ENCODE measurements at places on chromosomes 11 and 22. TPM values are rescaled to one million over a fixed set of nuclear protein-coding genes. Genes with fewer than 3 reads are reported as not detected.

- H3K4me1 ChIP-seq = no peaks in the 10 kb centered on the region
- H3K4me3 ChIP-seq = no peak overlapping the region
- H3K27ac ChIP-seq = no peak overlapping the region
- no peak for DNase-seq
- no peaks in the 10 kb centered on the region for H3K27me3 ChIP-seq
These were observed 41.3 kb downstream of the POLD3 start for GRCh38 chr11:74633406-74634393.

DNA sequence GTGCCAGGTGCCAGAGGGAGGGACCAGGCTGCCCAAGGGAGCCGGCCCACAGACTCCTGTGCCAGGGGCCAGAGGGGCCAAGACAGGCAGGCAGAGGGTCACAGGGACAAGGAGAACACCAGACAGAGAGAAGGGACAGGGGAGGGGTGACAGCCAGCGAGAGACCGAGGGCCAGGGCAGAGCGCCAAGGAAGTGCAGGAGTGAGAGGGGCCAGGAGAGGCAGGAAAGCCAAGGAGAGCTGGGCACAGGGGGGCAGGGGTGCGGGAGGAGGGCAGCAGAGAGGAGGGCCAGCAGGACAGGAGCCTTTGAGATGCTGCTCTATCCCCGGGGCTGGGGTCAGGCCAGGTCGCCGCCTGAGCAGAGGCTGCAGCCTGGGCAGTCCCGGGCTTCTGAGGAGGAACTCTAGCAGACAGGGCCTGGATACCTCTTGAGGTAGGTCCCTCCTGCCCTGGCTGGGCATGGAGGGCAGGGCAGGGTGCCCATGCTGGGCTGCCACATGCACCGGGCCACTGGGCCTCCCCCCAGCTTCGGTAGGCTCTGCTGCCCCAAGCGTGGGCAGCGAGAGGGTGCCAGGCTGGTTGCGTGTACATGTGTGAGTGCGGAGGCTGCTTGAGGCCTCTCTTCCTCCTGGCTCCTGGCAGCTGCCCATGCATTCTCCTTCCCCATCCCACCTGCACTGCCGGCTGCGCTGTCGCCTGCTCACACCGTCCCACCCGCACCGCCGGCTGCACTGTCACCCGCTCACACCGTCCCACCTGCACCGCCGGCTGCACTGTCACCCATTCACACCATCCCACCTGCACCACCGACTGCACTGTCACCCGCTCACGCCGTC is 12.2 kb downstream of the LSP1 start:
- peaks cover 69% of the 10 kb centered on the region for H3K4me1 ChIP-seq
- H3K4me3 ChIP-seq = peak overlapping the region; percentile 15
- H3K36me3 ChIP-seq = no peaks in the 10 kb centered on the region

GRCh38 chr22:38704654-38705234 is 1.0 kb upstream of the GTPBP1 start:
- no peak for DNase-seq
- peaks cover 5% of the 10 kb centered on the region for H3K36me3 ChIP-seq
- peak overlapping the region; percentile 85 for H3K27ac ChIP-seq
- peaks cover 44% of the 10 kb centered on the region for H3K4me1 ChIP-seq
- H3K27me3 ChIP-seq = no peaks in the 10 kb centered on the region

GRCh38 chr11:97202613-97203292 is 812.9 kb downstream of the JRKL start:
- DNase-seq = no peak
- no peak overlapping the region for H3K27ac ChIP-seq
- no peaks in the 10 kb centered on the region for H3K36me3 ChIP-seq
- H3K4me1 ChIP-seq = no peaks in the 10 kb centered on the region
- H3K4me3 ChIP-seq = no peak overlapping the region

EFCAB6 gene
- 1.7 TPM for total RNA-seq

GRAP2 gene
- 12.3 TPM for total RNA-seq

DNA sequence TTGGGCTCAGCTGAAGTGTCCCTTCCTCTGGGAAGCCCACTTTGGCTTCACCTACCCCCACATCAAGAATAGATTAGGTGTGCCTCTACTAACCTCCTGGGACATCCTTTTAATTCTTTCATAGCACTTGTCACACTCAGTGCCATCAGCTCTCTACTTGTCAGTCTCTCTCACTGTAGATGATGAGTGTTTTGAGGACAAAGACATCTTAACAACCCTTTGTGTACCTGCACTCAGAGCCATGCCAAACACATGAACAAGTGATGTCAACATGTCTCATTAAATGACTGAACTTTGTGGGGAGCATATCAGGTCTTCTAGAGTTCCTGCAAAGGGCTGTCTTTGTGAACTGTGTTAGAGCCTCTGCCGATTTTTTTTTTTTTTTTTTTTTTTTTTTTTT is 87.0 kb upstream of the AMOTL1 start:
- DNase-seq = no peak
- no peak overlapping the region for H3K27ac ChIP-seq
- H3K27me3 ChIP-seq = no peaks in the 10 kb centered on the region
- no peaks in the 10 kb centered on the region for H3K36me3 ChIP-seq
- no peak overlapping the region for H3K4me3 ChIP-seq

- H3K36me3 ChIP-seq = no peaks in the 10 kb centered on the region
- DNase-seq = no peak
- no peaks in the 10 kb centered on the region for H3K4me1 ChIP-seq
- no peak overlapping the region for H3K4me3 ChIP-seq
- H3K27ac ChIP-seq = no peak overlapping the region
These were observed 717.8 kb downstream of the JRKL start for GRCh38 chr11:97107604-97108003.

- H3K4me3 ChIP-seq = no peak overlapping the region
These were observed 198.8 kb downstream of the BARX2 start for GRCh38 chr11:129574431-129574830.

- DNase-seq = no peak
- H3K27ac ChIP-seq = no peak overlapping the region
- no peaks in the 10 kb centered on the region for H3K36me3 ChIP-seq
- H3K4me1 ChIP-seq = peaks cover 10% of the 10 kb centered on the region
- H3K27me3 ChIP-seq = no peaks in the 10 kb centered on the region
These were observed 2.7 kb downstream of the MAJIN start for GRCh38 chr11:64969209-64969608.

DNA sequence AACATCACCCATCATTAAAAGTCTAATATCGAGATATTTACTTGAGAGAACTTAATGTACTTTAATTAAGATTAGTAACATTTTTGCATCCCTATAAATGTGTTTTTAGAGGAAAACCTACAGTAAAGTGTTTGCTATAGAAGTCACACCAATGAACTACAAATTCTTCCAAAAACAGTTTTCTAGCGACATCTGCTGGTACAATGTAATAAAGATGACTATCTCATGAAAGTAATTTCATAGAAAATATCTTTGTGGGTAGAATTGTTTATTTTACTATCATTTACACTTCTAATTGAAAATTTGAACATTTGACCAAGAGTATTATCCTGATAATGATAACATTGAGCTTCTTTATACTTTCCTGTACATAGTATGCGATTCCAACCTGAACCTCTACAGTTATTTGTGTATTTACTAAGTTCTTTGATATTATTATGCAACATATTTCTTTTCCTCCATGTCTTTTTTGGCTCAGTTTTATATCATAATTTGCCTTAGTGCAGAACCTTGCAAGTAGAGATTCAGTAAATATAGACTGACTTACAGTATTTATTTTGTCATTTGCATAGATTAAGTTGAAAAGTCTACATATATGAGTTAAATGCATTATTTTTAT is 252.7 kb downstream of the TMEM135 start:
- no peak for DNase-seq
- H3K27me3 ChIP-seq = no peaks in the 10 kb centered on the region
- H3K4me3 ChIP-seq = no peak overlapping the region
- no peaks in the 10 kb centered on the region for H3K4me1 ChIP-seq

DNA sequence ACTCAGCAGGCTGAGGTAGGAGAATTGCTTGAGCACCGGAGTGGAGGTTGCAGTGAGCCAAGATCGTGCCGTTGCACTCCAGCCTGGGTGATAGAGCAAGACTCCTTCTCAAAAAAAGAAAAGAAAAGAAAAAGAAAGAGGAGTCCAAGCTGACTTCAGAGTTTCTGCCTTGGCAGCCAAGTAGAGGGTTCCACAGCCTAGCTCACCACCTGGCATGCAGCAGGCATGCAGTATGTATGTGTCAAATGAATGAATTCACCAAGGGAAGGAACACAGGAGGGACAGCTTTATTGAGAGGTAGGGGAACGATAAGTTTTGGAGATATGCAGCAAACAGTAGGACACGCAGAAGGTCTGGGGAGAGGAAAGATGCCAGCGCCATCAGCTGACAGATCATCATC is 230.4 kb downstream of the BUD13 start:
- H3K4me1 ChIP-seq = no peaks in the 10 kb centered on the region
- no peak overlapping the region for H3K4me3 ChIP-seq
- H3K27ac ChIP-seq = no peak overlapping the region
- no peaks in the 10 kb centered on the region for H3K36me3 ChIP-seq
- no peaks in the 10 kb centered on the region for H3K27me3 ChIP-seq
- DNase-seq = no peak

DNA sequence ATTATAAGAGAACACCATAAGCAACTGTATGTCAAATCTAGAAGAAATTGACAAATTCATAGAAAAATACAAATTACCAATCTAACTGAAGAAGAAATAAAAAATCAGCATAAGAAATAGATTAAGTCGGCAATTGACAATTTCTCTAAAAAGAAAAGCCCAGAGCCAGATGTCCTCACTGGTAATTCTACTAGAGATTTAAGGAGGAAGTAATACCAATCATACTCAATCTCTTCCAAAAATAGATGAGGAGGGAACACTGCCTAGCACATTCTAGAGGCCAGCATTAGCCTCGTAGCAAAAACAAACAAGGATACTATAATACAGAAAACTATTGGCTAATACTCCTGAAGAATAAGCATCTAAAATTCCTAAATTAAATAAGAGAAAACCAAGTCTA is 40.4 kb upstream of the IGLL5 start:
- no peak overlapping the region for H3K27ac ChIP-seq
- no peaks in the 10 kb centered on the region for H3K27me3 ChIP-seq
- no peak overlapping the region for H3K4me3 ChIP-seq
- DNase-seq = no peak

LRFN4 gene
- 8.1 TPM for total RNA-seq

Measured in vagina (tissue), 2 donors.